ENCODE measurements at places on chromosomes 11 and 22. TPM values are rescaled to one million over a fixed set of nuclear protein-coding genes. Genes with fewer than 3 reads are reported as not detected.

Gene TSGA10IP
- total RNA-seq = 2.0 TPM

Gene FAM83F
- total RNA-seq = 13.5 TPM

GRCh38 chr11:104254347-104254746 is 90.4 kb upstream of the PDGFD start:
- DNase-seq = peak; percentile 92

DNA sequence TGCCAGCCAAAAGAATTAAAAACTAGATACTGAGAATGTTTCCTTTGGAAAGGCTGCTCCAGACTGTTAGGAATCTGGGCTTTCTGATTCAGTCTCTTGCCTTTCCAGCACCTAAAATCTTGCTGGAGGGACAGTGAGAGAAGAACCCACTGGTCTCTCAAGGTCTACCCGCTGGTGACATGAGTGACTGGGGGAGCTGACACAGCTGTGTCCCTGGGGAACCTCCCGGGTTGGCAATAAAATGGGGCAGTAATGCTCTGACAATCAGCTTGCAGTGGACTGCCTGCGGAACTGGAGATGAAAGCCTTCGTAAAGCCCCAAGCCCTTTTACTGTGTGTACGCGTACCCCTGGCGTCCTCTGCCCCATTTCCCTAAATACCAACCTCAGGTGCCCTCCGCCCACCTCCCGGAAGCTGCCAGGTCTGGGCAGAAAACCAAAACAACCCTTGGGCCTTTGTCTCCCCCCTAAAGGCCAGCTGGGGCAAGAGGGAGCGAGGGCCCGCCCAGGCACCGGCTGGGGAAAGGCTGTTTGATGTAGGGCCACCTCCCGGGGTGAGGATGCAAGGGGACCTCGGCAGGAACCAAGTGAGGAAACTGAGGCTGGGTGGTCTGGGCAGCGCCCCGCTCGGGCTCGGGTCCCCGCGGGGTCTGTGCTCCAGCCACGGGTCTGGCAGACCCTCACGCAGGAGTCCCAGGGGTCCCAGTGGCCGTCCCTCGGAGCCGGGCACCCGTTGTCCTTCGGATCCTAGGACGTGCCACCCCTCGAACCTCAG is 741 bp downstream of the CARS1 start:
- peak; percentile 38 for DNase-seq

DNA sequence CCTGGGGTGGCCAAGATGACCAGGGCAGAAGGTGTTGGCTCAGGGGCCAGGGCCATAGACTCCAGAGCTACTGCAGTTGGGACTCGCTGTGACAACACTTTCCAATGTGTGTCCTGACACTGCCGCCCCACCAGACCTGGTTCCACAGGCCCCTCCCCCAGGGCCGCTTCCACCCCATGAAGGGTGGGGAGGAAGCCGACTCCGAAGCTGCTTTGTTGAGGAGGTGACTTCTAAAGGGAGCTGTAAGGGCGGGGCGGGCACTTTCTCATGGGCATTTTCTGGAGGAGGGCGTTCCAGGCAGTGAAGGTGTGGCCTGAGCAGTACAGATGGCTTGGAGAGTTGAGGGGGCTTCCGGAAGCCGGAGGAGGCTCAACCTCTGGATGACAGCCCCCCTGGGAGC is 6.3 kb downstream of the FGF3 start:
- DNase-seq = no peak

DNA sequence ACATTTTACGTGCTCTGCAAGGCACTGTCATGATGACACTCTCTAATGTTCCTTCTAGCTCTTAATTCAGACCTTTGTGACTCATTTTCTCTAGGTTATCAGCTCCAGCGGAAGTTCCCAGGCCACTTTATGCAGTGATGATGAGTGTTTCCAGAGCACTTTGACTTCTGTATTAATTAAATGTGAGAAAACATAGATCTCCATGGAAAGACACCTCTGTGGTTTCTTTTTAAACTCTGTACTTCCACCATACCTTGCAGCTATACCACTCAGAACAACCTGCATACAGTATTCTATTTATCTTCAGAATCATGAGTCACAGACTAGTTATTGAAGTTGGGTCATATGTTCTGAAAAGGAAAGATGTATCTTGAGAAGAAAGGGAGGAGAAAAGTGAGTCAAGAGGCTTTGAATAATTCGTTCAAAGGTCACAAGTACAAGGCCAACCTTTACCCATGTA is 175.6 kb upstream of the TENM4 start:
- DNase-seq = no peak

- DNase-seq = peak; percentile 83
Observed at GRCh38 chr11:11848891-11849746, 7.3 kb downstream of the USP47 start.

DNA sequence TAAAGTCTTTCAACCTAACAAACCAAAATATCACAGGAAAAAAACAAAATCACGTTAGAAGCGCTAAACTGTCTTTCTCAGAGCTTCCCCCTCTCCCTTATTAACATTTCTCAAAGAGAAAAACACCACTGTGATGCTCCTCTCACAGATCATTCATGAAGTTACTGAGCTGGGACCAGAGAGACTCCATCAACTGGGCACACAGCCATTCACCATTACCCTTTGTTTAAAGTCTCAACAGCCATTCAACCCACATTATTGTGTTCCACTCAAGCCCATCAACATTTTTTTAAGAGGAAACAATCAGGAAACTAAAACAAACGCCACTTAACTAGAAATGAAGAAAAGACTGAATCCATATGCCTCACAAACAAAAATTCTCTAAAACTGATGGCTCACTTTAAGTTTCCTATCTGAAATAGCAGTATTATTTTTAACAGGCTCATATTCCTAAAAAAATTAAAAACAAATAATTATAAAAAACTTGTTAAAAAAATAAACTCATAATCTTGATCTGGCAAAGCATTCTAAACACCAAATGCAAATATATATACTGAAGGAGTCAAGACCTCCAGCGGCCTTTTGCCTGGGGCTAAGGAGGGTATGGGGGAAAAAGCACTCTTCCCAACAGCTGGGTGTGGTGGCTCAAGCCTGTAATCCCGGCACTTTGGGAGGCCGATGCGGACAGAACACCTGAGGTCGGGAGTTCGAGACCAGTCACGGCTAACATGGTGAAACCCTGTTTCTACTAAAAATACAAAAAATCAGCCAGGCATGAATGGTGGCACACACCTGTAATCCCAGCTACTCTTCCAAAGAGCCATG is 14.0 kb downstream of the CELF1 start:
- no peak for DNase-seq

GRCh38 chr22:31150615-31151014 is 9.4 kb upstream of the RNF185 start:
- DNase-seq = peak; percentile 21

GRCh38 chr11:870127-870413 is 27.4 kb downstream of the TSPAN4 start:
- DNase-seq = peak; percentile 60

DNA sequence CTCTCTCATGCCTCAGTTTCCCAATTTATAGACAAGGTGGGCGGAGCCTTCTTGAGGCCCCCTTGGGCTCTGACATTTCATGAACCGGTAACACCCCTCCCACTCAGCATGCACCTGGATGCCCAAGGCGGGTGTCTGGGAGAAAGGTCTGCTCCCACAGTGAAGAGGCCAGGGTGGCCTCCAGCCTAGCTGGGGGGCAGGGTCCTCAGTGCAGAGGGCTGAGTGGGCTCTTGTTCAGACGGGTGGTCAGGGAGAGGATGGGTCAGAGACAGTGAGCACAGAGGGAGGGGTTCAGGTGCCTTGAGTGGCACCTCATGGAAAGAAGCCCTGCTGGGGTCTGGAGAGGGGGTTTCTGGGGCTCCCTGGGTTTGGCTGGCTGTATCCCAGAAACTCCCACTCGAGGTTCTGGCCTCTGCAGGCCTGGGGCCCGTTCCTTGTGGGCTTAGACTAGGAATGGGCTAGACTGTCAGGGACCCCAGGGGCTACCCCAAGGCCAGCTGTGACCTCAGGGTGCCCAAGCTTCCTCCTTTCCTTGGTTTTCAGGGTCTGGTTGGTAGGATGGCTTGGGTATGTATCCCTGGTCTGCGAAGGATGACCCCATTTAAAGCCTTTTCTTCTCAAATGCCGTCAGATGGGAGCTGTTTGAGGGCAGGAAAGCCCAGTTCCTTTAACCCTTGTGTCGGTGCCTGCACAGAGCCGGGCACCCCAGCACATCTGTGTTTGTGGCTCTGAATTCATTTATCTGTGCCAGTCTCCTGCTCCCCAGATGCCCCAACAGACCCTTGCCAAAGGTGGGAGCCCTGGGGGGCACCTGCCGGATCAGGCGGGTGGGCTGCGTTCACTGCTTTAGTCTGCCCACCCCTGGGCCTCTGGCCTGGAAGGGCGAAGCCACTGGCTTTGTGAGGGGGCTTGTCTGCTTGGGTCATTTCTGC is 1.2 kb downstream of the SYNGR1 start:
- DNase-seq = no peak

All from GM23338 (cell line).